ENCODE measurements at places on chromosomes 5 and 9. TPM values are rescaled to one million over a fixed set of nuclear protein-coding genes. Genes with fewer than 3 reads are reported as not detected.

- peak; percentile 97 for DNase-seq
These were observed at the start of gene UGCG for GRCh38 chr9:111895996-111896941. TSS of gene UGCG (plus strand) at chr9:111896814. CDS start at chr9:111897216, 402 bp downstream.

DNA sequence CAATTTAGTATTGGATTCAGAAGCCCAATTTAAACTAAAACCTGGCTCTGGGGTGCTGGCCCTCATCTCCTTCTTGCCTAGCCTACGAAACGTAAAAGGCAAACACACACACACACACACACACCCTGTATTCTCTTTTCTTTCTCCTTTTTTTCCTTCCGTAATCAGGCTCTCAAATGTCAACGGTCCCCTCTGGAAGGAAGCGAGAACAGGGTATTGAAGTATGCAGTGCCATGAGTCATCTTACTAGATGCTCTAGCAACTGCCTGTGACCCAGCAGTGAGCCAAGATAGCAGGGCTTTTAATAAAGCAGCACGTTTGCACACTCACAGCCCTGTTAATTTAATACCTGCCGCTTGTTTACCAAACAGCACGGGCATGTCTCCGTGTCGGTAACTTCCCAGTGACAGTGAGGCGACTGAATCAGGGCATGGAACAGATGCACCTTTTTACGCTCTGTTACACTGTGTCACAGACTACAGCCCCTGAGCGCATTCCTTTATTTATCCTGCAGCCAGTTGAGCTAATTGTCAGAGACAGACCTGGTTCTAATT, 243.8 kb downstream of the BNC2 start:
- DNase-seq: peak; percentile 68

DNA sequence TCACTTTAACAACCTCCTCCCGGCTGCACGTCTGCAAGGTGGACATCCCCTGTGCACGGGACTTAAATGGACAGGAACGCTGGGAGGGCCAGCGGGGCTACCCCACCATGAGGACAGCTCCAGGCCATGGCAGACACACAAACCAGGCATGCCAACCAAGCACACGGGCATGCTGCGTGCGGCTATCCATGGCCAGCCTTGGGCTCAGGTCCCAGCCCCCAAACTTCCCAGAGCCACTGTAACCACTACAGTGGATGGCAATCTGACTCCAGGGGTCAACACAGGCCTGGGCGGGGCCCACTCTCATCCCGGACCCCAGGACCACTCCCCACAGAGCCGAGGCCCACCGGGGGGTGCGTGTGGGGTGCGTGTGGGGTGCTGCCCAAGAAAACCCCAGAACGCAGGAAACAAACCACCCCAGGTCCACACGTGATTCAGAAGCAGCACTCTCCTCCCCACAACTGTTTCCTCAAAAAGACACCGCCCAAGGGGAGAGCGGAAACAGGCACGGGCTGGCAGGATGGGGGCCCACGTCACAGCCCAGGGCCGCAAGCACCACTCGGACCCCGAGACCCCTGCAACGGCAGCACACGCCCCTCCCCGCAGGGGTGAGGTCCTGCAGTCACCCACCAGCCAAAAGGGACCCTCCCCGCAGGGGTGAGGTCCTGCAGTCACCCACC, 7.4 kb downstream of the SLC12A7 start:
- DNase-seq: peak; percentile 44

GRCh38 chr9:38418366-38418765, 5.9 kb downstream of the IGFBPL1 start:
- no peak for DNase-seq

LCN1 gene
- not detected for polyA plus RNA-seq

C9 gene
- polyA plus RNA-seq: 0.22 TPM
